Psoas muscle (tissue), 8 donors: ENCODE measurements at places on chromosomes 3 and 15. TPM values are rescaled to one million over a fixed set of nuclear protein-coding genes. Genes with fewer than 3 reads are reported as not detected.

Gene DPPA2
- total RNA-seq, result not detected

Gene CHRNA3
- total RNA-seq, result 0.17 TPM

GRCh38 chr3:12468757-12469156 lies 15.5 kb upstream of the TSEN2 start:
- DNase-seq, result no peak

DNA sequence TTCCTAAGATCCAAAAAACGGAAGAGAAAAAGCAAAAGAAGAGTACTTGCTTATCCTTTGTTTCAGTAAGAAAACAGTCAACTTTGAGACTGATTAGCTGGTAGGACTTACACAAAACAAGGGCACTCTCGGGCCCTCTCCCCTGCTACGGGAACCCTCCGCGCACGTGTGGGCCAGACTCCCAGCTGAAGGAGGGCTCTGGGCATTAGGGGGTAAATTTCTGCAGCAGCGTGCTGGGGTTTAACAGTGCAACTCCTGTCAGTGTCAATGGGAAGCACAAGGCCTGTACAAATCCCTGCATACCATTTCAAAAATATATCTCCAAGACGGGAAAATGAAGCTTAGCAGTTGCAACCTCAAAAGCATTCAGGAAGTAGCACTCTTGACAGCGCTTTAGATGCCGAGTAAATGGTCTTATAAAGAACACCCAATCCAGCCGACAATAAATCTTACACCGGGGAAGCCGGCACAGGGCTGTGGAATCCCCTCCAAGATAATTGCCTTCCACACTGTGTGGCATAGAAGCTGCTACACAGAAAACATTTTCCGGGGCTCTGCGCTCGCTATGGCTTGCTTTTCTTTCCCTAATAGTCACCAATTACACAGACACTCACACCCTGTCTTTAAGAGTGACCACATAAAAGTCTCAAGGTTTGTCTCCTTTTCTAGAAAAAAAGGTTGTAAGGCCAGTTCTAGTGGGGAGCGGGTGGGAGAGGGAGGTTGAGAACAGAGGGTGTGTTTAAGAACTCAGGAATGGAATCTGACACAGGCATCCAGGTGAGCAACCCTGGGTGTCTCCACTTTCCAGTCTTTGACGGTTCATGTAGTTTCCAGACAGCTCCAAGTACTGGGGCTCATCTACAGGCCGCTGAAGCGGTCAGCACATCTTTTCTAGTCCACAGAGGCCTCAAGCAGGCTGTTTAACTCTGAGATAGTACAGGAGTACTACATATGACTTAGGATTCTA lies 512.7 kb downstream of the FOXP1 start:
- no peak for DNase-seq

DNA sequence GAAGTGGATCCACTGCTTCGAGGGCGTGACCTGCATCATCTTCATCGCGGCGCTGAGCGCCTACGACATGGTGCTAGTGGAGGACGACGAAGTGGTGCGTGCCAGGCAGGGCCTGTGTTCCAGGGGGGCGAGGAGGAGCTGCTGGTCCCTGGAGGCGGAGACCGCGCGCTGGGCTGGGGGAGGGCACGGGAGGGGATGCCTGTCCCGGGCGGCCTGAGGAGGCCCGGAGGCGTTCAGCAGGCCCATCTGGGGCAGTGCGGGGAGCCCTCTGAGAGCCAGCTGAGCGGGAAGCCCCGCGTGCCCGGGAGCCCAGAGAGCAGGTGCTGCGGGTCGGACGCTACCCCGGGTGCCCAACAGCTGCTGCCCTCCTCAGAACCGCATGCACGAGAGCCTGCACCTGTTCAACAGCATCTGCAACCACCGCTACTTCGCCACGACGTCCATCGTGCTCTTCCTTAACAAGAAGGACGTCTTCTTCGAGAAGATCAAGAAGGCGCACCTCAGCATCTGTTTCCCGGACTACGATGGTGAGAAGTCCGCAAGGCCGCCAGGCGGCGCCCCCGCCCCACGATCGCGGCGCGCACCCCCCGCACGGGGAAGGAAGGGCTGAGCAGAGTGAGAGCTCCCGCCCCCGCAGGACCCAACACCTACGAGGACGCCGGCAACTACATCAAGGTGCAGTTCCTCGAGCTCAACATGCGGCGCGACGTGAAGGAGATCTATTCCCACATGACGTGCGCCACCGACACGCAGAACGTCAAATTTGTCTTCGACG lies 2.9 kb downstream of the GNAT1 start:
- peak; percentile 86 for DNase-seq

DNA sequence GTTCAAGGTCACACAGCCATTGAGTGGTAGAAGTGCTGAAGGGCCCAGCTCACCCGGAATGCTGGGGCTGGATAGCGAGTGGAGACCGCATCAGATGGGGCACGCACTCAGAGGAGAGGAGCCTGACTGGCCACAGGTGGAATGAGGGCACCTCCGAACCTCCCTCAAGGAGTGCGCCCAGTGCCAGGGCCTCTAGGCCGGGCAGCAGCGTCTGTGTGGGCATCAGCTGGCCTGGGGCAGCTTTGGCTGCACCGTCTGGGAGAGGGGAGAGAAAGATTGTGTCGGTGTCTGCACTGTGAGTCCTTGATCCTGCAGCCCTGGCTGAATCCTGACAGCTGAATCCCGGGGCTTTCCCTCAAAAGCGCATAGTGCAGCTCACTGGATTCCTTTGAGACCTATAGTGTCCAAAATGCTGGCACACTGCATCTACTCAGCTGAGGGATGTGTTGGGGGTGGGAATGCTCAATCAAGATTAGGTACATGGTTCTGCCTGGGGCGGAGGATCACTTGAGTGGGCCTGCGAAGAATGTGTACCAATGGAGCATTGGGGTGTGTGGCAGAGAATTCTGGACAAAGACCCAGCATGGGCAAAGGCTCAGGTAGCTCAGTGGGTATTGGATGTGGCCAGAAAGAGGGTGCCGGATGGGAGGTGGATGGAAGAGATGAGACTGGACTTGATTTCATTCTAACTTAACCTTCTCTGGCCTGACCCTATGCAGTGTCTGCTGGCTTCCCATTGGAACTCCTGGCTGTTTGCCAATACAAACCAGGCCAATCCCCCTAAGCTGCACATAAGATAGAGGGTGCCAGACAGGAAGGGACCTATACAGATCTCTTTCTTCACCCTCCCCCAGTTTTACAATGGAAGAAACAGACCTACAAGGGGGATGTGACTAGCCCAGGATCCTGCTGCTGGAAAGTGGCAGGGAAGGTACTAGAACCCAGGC lies 950 bp downstream of the ANKDD1A start:
- DNase-seq, result no peak

DNA sequence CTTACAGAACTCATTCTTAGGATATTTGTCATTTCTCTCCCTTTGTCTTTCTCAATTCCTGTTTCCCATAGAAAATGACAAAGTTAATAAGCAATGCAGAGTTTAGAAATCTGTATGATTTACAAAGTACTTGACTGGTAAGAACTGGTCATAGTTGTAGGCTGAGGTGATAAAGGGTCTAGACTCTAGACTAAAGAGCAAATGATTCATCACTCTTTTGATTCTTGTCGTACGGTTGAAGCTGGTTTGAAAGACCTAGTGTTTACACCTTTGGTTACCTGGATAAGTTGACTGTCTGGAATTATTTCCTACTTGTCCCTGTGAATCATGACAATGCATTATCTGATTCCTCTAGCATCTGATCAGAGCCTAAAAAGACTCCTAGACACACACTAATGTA lies 58.9 kb upstream of the TP63 start:
- DNase-seq, result no peak

DNA sequence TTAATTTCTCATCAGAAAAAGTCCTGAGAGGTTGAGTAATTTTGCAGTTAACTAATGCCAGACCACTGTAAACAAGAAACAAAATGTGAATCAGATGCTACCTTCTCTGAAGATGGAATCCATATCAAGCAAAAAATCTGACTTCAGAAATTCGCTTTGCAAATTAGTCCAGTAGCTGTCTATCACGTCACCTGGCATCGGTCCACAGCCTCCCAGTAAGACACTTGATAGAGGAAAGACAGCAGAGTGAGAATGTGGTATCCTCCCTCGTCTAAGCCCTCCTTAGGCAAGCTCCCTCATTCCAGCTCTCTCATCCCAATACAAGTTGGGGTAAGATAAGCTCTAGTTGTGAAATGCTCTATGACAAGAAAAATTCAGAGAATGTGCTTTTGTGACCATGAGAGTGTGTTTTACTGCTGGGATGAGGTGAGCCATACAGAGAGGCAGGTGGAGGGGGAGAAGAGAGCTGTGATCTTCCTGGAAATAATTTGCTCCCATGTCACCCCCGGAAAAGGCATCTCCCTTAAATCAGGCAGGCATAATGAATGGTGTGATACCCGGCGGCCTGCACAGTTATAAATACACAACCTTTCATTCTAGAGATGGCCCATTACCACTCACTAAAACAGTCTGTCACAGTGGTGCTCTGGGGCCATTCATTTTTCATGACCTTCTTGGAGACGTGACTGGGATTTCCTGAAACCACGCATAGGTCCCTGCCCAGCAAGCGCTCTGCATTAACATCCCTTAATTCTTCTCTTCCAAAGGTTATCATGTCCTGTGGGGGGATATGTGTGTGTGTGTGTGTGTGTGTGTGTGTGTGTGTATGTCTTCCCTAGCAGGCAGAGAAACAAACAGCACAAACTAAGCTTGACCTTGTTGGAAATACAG lies 602.0 kb upstream of the KCNMB2 start:
- DNase-seq, result peak; percentile 59

GRCh38 chr3:171058058-171058457 lies 31.5 kb upstream of the SLC2A2 start:
- no peak for DNase-seq
